ENCODE measurements at places on chromosomes 12 and 14.

GRCh38 chr12:4653257-4653656 is 4.3 kb downstream of the NDUFA9 start:
- DNase-seq: no peak

- DNase-seq: no peak
These were observed 32.6 kb upstream of the PLEKHG3 start for GRCh38 chr14:64671591-64671990.

DNA sequence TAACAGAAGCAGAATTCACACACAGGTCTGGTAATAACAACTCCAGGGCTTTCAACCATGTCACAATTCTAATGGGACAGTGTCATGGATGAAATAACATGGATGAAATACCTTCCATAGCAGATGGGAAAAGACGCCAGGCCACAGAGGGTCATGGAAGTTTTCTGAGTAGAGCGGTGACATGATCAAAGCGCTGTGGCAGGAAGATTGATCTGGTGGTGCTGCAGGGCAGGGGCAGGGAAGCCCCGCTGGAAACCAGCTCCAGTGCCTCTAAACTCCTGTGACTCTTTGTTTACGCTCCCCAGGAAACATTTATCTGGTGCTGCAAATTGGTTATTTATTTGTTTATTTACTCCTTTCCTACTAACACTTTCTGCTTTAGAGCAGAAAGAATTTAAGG is 108.3 kb upstream of the HMGA2 start:
- DNase-seq: no peak

- no peak for DNase-seq
These were observed 84.1 kb upstream of the SLC38A2 start for GRCh38 chr12:46456356-46457334.

DNA sequence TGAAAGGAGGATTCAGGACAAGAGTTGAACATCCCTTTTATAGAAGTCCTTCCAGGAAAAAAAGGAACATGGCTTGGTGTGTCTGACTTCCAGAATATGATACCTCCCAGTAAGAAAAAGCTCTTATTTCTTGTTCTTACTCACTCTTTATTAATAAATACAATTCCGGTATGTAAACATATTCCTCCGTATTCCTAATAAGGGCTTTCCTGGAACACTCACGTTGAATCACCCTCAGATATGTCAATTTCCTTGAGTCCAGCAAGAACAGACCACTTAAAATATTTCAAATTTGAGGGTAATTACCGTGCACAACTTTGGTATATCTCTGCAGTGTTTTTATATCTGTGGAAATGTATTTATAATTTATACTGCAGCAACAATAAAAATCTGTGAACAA is 385.6 kb downstream of the SYT1 start:
- no peak for DNase-seq

DNA sequence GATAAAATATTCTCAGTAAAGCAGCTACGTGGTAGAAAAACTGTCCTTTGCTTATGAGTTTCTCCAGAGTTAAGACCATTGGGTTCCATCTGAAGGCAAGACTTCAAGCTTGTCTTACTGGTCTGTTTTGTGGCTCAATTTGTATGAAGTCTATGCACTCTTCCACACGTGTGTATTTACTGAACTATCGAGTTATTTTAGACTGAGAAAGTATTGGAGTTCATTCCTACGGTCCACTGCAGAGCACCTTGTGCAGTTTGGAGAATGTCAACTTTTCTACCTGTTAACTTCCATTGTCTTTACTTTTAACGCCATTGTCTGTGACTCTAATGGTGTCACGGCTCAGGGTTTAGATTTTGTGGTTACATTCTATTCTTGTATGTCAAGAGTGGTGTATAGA is 3.7 kb downstream of the HIF1A start:
- DNase-seq: no peak

DNA sequence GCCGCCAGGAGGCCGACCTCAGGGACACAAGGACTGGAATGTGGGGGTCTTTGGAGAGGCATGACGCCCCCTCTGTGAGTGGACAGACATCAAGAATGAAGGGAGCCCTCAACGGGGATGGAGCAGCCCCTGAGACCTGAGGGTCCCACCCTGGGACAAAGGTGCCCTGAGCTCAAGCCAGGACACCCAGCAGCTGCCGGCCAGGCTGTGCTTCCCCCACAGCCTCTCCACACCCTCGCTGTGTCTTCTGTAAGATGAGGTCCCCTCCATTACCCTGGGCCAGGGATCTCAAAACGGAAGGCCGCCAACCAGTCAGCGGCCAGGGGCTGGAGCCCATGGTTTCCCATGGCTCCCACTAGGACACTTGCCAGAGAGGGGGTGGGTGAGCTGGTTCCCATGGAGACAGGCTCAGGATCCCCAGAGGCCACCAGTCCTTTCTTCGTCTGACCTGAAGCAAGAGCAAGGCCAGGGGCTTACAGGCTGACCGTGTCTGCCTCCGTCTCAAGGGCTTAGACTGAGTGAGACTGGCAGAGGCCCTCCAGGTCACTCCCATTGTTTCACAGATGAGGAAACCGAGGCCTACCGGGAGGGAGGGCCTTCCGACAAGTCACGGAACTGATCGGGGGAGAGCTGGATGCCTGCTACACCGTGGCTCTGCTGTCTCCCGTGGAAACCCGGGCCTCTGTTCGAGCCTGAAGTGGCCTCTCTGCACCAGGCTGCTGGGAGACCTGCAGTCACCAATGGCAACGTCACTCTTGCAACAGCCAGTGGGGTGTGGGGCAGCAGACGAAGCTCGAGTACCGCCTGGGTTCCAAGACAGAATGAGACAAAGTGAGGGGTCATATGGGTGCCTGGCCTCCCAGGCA is 91.7 kb upstream of the DIO3 start:
- DNase-seq: no peak

- no peak for DNase-seq
These were observed 8.1 kb upstream of the KRT4 start for GRCh38 chr12:52821826-52822660.

GRCh38 chr14:61502459-61503093 is 181.2 kb downstream of the PRKCH start:
- no peak for DNase-seq

- DNase-seq: no peak
These were observed 13.9 kb upstream of the ANKRD33 start for GRCh38 chr12:51874000-51874399.

Measured in effector CD4-positive, alpha-beta T cell (primary cell).